Karpas-422 (cell line): ENCODE measurements at places on chromosomes 11 and 22.
A peak's percentile ranks its signal among the peaks of the same experiment; 100 is the strongest.

GRCh38 chr11:3710485-3711259 is 39.5 kb upstream of the CHRNA10 start:
- DNase-seq, result no peak

- DNase-seq, result no peak
Observed at GRCh38 chr22:43843783-43844530, 18.4 kb downstream of the SULT4A1 start.

- no peak for DNase-seq
Observed at GRCh38 chr11:13862845-13863392, 99.6 kb upstream of the SPON1 start.

- no peak for DNase-seq
Observed at GRCh38 chr22:46090631-46091201, 59.6 kb upstream of the PPARA start.

DNA sequence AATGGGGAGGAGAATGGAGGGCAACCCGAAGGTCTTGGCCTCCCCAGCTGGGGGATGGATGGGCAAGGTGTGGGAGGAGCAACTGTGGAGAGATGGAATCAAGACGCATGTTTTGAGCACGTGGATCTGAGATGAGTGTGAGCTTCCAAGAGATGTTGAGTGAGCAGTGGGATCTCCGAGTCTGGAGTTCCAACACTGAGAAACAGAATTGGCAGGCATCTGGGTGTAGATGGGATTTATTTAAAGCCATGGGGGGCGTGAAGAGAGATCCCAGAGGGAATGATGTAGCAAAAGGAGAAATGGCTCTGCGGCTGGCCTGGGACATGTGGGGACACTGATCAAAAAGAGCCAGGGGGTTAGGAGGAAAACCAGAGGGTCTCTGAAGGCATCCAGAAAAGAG is 95.6 kb downstream of the KIAA1671 start:
- DNase-seq, result no peak

DNA sequence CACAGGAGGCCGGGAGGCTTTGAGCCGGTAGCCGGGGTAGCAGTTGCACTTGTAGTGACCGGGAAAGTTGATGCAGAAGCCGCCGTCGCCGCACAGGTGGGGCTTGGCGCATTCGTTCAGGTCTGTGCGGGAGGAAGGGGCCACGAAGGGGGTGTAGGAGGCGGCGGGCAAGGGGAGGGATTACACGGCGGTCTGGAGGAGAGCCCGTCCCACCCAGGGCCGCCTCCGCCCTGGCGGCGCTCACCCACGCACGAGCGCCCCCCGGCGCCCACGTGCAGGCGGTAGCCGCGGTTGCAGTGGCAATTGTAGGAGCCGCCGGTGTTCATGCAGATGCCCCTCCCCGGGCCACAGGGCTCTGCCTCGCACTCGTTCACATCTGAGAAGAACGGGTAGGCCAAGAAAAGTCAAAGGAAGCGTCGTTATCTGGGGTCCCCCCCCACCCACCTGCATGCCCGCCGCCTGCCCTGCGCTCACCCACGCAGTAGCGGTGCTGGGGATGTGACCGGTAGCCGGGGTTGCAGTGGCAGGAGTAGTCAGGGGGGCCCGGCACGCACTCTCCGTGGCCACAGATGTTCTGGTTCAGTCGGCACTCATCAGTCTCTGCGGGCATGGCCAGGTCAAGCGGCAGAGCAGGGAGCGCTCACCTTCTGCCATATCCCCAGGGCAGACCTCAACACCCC is 10.6 kb downstream of the LTBP3 start:
- no peak for DNase-seq

- no peak for DNase-seq
Observed at GRCh38 chr22:41048791-41049717, 43.3 kb upstream of the EP300 start.

DNA sequence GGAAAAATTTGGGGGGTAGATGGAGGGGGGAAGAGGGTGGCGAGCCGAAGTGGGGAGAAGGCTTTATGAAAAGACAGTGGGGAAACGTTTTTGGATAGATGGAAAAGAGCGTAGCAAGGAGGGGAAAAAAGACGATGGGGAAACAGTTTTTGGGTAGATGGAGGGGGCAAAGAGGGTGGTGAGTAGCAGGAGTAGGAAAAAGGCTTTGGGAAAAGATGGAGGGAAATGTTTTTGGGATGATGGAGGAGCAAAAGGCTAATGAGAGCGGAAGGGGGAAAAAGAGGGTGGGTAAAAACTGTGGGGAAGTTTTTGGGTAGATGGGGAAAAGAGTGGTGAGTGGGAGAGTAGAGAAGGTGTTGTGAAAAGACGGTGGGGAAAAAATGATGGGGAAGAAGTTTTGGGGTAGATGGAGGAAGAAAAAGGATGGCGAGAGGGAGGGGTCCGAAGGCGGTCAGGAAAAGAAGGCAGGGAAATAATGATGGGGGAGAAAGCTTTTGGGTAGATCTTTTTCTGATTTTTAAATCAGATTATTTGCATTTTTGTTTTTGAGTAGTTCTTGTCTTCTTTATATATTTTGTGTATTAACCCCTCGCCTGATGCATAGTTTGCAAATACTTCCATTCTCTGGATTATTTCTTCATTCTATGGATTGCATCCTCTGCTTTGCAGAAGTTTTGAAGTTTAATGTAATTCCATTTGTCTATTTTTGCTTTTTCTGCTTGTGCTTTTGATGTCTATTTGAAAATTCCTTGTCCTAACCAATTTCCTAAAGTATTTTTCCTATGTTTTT is 115.3 kb upstream of the SERPIND1 start:
- DNase-seq, result no peak

DNA sequence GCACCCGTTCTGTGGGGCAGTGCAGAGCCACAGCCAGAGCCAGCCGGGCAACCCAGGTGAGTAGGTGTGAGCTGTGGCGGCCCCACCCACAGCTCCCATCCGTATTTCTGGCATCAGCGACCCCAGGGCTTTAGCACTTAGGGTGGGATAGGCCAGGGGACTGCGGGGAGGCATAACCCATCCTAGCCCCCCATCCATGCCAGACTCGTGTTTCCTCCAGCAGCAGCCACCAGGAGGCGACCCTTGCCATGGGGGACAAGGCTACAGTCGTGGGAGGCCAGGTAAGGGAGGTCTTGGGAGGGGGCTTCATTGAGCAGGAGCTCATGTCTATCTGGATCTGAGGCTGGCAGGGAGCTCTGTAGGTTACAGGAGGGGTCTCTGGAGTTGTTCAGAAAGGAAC is 873 bp downstream of the OTOG start:
- DNase-seq, result no peak

- no peak for DNase-seq
Observed at GRCh38 chr11:95835351-95835750, 45.1 kb downstream of the CEP57 start.

DNA sequence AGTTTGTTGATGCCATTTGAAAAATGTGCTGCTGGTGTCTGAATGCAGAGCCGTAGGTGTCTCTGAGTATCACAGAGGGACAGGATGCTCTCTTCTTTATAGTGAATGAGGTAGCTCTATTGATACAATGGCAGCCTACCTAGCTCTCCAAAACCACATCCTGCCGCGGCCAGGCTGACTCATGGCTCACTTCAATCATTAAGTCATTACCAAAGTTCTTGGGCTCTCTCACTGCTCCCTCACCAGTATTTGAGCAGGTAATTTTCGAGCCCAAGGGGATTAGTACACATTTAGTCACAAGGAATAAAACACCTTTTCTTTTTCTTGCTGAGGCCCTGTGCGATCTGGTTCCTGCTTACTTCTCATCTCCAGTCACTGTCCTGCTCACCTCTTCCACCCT is 509.0 kb upstream of the LARGE1 start:
- no peak for DNase-seq

- no peak for DNase-seq
Observed at GRCh38 chr11:15969281-15969680, 387.1 kb downstream of the SOX6 start.

- DNase-seq, result no peak
Observed at GRCh38 chr11:79918846-79919245, 478.0 kb upstream of the TENM4 start.

DNA sequence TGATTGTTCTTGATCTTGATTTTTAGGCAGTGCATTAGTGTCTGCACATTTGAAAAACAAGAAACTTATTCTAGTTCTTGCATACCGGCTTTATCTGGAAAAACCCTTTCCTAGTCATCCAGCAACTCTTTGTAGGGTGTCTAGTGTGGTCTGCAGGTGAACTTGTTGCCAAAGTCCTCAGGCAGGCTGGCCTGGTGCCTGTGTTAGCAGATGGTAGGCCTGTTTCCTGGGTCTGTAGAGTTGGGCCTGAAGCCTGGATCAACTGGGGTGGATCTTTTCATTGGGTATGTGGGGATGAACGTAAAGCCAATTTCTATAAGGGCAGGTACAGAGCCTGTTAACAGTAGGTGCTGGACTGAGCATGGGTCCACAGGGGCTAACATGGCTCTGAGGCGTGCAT is 5.6 kb upstream of the GLYATL1 start:
- no peak for DNase-seq

GRCh38 chr11:65716302-65716701 is 4.2 kb downstream of the KAT5 start:
- DNase-seq, result no peak

- no peak for DNase-seq
Observed at GRCh38 chr11:58471892-58472291, 29.9 kb upstream of the OR5B12 start.

GRCh38 chr11:16738947-16739815 is 734 bp downstream of the C11orf58 start:
- DNase-seq, result peak; percentile 59

GRCh38 chr11:55942785-55943392 is 6.7 kb upstream of the OR5I1 start:
- DNase-seq, result peak; percentile 74

GRCh38 chr11:128522943-128523518 is 64.3 kb downstream of the ETS1 start:
- DNase-seq, result peak; percentile 50

DNA sequence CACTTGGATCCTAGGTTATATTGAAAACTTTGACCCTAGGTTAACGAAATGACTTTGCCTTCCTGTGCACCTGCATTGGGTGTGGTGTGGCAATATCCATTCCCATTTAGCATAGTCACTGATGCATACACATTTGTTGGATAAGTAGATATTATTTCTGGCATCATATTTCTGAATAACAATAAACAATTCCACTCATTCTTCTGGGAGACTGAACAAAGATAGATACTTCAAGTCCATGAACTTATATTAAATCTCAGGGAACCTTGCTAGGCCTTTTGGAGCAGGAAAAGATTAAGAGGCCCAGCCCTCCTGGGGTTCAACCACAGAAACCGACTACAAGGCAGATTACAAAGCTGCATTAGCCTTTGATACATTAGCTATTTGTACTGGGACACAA is 118.9 kb downstream of the MSANTD4 start:
- DNase-seq, result no peak

- no peak for DNase-seq
Observed at GRCh38 chr11:128496692-128497060, 90.7 kb downstream of the ETS1 start.

DNA sequence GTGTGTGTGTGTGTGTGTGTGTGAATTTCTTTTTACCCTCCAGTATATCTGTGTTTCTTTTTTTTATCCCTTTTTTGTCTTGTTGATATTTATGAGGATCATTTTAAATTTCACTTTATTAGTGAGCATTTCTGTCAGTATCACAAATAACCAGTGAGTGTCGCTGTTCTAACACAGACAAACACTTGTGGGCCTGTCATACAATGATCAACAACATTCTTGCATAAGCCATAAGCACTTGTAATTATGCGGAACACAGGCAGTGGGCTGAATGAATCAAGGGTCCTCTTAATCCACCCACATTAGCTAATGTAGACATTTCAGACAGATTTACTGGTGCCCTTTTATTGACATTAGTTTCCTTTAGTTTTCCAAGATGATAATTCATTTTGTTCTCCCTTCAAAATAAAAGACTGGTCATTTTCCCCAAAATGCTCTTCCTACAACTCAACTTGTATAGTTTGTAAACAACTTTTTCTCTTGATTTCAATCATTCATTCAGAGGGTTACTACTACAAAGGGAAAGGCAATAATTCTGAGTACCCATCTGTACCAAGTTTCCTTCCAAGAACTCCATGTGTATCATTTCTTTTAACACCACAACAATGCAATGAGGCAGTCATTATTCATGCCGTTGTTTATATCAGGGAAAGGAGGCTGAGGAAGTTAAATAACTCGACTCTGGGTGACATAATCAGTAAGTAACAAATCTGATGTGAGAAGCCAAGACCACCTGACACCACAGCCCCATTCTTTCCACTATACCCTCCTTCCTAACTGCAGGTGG is 34.5 kb upstream of the ANO3 start:
- DNase-seq, result peak; percentile 81

GRCh38 chr11:82673631-82674030 is 60.0 kb downstream of the FAM181B start:
- no peak for DNase-seq

DNA sequence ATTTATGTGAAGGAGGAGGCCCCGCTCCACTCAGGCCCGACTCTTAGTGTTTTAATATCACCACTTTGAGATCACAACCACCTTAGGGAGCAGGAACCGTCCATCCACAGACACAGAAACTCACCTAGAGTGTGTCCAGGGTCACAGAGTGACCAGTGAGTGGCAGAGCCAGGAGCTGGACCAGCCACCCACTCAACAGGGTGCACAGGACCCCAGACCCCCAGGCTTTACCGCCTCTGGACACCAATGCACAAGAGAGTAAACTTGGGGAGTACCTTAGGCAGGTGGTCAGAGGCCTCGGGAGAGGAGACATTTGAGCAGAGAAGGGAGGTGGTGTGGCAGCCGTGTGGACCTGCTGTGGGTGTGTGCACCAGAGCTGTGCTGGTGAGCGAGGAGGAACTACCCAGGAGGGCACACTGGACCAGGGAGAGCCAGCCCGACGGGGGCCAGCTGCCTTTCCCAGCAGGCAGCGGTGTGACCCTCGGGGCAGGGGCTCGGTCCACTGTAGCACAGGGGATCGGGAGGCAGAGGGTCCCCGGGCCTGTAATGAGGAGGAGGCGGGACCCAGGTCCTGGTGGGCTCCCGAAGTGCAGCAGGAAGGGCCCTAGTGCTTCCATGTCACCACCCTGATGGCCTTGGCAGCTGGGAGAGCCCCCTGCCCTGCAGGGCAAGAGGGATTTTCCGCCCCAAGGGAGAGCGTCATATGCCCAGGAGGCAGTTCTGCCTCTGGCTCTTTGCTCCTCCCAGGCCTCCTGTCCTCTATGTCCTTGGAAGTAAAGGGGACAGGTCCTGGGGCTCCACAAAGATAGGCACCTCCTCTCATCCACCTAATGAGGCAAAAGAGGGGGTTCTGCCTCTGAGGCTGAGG is 7.5 kb upstream of the NLRP6 start:
- no peak for DNase-seq

- no peak for DNase-seq
Observed at GRCh38 chr11:94749369-94749768, 18.8 kb upstream of the AMOTL1 start.

- no peak for DNase-seq
Observed at GRCh38 chr11:131428853-131429252, 58.4 kb downstream of the NTM start.

GRCh38 chr11:82890936-82891335 is 9.3 kb downstream of the PRCP start:
- DNase-seq, result no peak
